Ascending aorta (tissue), 2 donors: ENCODE measurements at places on chromosomes 2 and 18.

DNA sequence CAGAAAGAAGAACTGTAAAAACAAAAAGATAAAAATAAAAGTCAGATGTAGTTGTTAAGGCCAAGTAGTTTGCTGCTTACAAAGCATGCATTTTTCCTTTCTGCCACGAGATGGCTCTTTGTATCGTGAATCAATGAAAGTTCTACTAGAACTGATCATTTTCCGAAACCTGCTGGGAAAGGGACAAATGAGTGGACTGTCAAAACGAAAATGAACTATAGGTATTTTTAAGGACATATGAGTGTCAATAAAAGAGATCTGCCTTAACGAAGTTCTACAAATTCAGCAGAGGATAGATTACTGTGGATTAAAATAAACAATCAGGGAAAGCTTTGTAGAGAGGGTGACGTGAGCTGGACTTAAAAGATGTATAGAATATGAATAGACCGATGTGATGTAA, 15.0 kb upstream of the ELOA2 start:
- DNase-seq: no peak

GRCh38 chr2:203327582-203327900, 653 bp upstream of the ABI2 start:
- no peak for DNase-seq

GRCh38 chr2:140851258-140851981, 1279.4 kb downstream of the LRP1B start:
- no peak for DNase-seq

GRCh38 chr2:43448011-43448821, 147.6 kb downstream of the THADA start:
- no peak for DNase-seq

GRCh38 chr2:20471148-20471547, 24.3 kb downstream of the RHOB start:
- DNase-seq: no peak

GRCh38 chr2:86140969-86141392, 34.9 kb downstream of the PTCD3 start:
- DNase-seq: no peak

- no peak for DNase-seq
Observed at GRCh38 chr2:11348209-11348749, 3.8 kb upstream of the ROCK2 start.

DNA sequence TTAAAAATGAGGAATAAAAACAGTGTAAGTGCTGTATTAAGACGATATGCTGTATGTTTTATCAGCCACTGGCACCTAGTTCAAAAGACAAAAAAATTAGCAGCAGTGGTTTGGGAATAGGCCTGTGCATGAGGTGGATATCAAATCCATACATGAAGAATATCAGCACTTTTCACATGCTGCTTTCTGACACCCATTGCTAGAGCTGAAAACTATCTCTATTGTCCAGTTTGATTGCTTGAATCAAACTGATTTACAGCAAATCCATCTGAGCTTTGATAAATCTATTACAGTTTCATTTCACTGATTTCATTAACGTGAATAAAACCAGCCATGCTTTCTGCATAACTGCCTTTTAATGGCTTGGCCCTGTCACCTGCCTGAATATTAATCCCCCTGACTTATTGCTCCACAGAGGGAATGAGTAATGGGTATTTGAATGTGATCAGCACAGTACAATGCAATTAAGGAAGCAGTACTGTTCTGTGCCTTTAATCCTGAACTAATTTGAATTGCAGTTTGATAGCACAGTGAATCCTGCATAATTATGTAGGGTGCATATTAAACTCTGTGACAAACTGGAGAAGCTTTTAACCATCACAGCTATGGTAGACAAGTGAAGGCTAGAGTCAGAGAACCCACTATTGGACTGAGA, 154.0 kb downstream of the GPD2 start:
- DNase-seq: no peak

GRCh38 chr2:202084265-202084664, 11.2 kb downstream of the KIAA2012 start:
- DNase-seq: no peak

GRCh38 chr2:118387509-118387908, 299.2 kb downstream of the INSIG2 start:
- DNase-seq: no peak

DNA sequence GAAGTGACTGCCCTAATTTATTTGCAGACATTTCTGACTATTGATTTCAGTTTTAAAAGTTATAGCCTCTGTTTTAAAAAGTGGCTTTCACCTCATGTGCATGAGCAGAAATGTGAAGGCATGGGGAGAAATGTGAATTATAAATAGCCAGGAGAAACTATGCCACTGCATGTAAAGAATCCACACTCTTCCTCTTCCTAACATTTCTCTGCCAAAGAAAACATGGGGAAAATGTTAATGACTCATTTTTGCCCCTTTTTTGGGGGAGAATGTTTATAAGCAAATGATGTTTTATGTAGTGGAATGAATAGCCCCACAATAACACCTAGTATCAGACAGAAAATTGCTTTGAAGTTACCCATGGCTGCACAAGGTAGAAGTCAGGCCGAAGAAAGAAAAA, 249.0 kb upstream of the TANK start:
- DNase-seq: no peak

- no peak for DNase-seq
Observed at GRCh38 chr2:239548451-239548871, 147.6 kb upstream of the HDAC4 start.

GRCh38 chr2:70851704-70852103, 16.1 kb upstream of the CD207 start:
- no peak for DNase-seq

- DNase-seq: no peak
Observed at GRCh38 chr2:189363559-189363958, 77.7 kb upstream of the WDR75 start.

DNA sequence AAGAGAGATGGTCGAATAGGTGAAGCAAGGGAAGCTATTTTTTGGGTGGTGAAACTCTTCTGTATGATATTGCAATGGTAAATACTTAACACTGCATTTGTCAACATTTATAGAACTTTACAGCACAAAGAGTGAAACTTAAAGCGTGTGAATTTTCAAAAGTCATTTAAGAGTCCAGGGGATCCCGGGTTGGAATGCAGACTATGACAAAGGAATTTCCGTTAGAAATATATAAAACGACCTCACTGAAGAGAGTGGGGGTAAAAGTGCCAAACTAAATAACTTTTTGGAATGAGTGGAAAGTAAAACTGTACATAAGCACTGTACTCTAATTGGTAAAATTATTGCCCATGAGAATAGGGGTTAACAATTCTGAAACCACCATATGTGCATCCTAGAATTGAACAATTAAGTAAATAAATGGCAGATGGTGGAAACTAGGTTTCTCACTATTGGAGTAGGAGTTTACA, 191.0 kb upstream of the FN1 start:
- no peak for DNase-seq

DNA sequence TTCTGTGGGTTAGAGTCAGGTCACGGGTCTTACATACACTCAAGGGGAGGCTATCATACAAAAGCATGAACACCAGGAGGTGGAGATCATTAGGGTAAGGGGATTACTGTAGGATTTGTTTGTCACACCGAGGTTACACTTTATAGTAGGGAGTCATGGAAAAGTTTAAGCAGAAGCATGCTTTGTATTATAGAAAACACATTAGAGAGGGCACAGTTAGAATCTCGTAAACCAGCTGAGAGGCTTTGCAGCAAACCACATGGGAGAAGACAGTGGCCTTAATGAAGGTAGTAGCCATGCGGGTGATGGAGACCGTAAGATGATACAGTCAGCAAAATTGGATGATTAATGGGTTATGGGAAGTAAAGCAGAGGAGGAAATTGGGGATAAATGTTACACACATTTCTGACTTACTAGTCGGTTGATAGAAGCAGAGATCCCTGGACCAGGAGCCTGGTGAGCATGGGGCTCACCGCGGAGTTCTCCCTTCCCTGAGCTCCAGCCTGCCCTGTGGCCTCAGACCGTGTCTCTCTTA, 75.6 kb downstream of the MAPRE2 start:
- no peak for DNase-seq

GRCh38 chr2:215915441-215915840, 97.9 kb downstream of the MREG start:
- DNase-seq: no peak

GRCh38 chr2:208278549-208278948, 12.5 kb downstream of the PIKFYVE start:
- DNase-seq: no peak

- DNase-seq: no peak
Observed at GRCh38 chr2:100281521-100282438, 40.5 kb downstream of the LONRF2 start.

DNA sequence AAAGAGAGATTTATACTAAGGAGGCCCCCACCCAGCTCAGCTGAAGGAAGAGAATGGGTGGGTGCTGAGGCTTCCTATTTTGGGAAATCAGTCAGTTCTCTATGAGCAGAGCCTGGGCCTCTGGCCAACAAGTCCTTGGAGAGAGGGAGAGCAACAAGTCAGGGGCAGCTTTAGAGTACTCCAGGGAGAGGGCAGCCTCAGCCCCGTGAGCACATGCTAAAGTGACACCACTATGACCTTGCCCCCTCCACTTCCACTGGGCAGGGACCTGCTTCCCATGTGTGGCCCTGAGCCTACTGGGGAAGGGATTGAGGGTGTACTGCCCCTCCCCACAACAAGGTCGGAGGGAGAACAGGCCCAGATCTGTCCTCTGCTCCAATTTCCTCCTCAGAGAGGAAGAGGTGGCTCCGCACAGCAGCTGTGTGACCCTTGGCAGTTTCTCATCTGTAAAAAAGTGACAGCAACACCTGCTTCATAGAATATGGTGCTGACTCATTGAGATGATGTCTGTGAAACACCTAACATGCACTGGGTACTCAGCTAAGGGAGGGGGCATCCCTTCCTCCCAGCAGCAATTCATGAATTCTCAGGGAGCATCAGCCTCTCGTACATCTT, 72.9 kb downstream of the CLHC1 start:
- DNase-seq: no peak

DNA sequence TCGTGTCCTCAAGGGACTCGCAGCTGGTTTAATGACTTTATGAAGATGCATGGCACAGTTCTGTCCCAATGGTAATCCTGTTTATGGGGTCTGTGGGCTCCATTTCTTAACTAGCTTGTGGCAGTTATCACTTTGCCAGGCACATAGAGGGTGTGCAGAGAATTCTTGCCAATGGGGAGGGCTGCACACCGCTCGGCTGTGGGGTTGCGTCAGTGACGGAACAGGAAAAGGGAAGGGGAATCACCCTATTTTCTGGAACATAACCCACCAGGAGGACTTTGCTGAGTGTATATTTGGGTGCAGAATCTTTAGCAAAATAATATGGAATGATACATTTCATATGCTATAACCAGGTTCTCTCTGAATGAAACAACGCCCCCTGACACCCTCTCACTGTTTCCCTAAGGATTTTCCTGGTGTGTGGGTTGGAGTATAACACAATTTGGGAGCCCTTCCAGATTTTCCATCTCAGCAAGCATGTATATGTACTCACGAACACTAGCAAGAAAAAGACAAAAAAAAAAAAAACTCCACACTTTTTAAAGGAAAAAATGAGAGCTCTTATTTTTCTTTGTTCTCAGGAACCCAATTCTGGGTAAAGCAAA, 43.9 kb upstream of the TRIB2 start:
- DNase-seq: no peak

DNA sequence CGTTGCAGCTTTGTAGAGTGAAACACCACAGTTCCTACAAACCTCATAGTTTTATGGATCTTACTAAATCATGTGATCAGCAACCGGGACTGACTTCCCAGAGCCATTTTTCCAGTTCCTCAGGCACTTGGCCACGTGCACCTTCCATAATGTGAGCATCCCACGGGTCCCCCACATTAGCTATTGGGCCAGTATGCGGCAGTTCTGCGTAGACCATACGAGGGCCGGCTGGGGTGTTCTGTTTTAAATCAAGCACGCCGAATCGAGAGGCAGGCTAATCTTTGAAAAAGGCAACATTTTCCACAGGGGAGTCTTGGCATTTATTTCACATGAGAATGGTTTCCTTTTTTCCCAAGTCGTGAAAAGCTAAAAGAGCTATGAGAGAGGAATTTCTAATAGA, 135.6 kb upstream of the CCDC195 start:
- no peak for DNase-seq

GRCh38 chr2:216960671-216961268, 100.9 kb upstream of the TNP1 start:
- DNase-seq: no peak

DNA sequence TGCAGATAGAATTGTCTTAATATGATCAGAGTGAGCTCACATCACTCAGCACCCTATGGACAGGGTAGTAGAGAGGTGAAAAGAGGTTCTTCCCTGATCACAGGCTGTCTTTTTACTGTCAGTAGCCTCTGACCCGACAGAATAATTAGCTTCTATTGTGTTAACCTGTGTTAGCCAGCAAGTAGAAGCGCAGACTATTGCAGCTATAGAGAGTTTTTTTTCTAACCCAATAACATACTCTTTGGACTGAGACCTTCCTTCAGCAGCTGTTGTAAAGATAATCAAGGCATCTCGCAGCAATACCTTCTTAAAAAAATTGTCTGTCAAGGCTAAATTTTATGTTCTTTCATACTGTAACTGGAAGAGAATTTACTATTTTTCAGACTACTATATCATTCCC, 670.4 kb downstream of the ADCYAP1 start:
- no peak for DNase-seq

DNA sequence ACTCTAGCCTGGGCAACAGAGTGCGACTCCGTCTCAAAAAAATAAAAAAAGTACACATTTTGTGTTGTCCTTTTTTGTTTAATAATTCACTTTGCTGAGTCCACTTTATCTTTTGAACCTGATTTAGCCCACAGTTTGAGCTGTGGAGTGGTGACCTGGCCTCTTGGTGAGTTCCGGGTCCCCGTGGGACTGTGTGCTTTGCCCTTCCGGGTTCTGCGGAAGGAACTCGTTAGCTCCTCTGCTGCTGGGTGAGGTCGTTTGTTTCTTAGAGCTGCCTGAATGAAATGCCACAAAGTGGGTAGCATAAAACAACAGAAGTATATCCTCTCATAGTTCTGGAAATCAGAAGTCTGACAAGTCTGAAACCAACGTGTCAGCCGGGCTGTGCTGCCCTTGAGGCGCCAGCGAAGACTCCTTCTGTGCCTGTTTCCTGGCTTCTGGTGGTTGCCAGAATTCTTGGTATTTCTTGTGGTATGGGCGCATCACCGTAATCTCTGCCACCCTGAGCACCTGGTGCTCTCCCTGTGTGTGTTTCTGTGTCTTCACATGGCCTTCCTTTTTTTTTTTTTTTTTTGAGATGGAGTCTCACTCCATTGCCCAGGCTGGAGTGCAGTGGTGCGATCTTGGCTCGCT, 3.5 kb downstream of the EFHD1 start:
- no peak for DNase-seq
